Right cardiac atrium (tissue), 5 donors: ENCODE measurements at places on chromosomes 3 and 15. TPM values are rescaled to one million over a fixed set of nuclear protein-coding genes. Genes with fewer than 3 reads are reported as not detected.

The NPAP1 gene
- not detected for polyA plus RNA-seq

The NR2E3 gene
- 0.05 TPM for polyA plus RNA-seq

The PLD1 gene
- polyA plus RNA-seq, result 17.0 TPM

The SCN5A gene
- polyA plus RNA-seq, result 69.0 TPM

The EPHB1 gene
- polyA plus RNA-seq, result 0.23 TPM

The CELF6 gene
- 1.5 TPM for polyA plus RNA-seq

The RARRES1 gene
- 25.5 TPM for polyA plus RNA-seq

The MYO5C gene
- 1.6 TPM for polyA plus RNA-seq

The NECTIN3 gene
- polyA plus RNA-seq, result 3.8 TPM

DNA sequence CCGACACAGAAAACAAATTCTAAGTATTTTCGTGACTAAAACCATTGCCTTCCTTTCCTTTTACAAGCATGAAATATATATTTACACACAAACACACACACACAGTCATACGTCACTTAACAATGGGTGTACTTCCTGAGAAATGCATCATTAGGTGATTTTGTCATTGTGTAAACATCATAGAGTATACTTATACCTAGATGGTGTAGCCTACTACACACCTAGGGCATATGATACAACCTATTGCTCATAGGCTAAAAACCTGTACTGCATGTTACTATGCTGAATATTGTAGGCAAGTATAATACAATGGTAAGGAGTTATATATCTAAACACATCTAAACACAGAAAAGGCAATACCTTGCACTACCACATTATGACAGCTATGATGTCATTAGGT is 28.6 kb downstream of the COL6A5 start:
- DNase-seq, result no peak

DNA sequence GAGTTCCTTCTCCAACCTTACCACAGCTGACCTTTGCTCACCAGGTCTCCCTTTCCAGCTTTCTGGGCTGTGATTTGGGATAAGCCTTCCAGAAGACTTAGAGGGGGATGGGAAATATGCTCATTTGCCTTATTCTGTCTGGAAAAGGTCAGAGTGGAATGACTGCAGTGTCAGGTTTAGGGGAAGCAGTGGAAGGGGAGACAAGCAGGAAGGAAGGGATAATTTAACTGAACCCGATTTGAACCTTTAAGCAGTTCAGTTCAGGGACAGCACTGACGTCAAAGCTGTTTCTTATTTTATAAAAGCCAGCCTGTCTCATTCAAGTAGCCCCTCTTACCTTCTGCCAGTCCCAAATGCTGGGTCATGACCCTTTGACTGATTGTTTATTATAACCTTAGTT is 418.4 kb upstream of the RARB start:
- no peak for DNase-seq

DNA sequence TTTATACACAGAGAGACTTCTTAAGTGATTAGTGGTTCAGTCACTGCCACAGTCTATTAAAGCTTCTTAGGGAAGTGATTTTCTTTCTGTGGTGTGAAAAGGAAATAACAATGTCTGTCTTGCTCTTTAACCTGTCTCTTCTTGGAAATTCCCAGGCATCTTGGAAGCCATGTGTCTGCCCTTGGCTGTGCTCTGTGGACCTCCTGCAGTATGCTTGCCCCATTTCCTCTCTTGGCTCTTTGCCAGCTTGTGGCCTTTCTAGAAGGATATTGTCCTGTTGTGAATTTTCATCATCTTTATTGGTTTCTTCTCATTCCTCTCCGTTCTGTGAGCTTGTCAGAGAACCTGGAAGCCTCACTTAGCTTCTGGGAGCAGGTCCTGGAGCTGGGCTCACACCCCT is 338.4 kb upstream of the C2CD4B start:
- no peak for DNase-seq

DNA sequence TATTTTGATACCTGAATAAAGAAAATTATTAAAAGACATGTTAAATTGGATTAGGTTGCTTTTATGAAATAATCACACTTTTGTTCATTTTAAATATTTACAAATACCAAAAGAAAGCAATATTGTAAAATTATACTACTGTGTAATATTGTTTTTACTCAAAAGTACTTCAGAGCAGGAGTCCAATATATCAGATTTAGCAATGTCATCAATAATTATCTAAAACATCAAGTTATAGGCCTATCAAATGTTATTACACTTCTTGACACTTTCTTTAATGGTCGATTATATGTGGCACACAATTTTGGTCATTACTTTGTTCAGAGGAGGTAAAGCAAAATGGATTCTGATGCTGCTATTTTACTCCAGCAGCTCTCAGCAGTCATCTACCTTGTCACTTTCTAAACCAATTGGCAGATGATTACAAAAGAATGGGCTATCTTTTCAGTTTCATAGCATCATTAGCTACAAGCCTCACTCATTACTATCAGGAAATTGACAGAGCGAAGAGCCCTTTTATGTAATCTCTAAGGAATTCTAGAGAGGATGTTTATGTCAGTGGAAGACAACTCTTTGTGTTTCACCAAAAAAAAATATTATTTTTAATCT is 318.6 kb downstream of the PLOD2 start:
- DNase-seq, result no peak

DNA sequence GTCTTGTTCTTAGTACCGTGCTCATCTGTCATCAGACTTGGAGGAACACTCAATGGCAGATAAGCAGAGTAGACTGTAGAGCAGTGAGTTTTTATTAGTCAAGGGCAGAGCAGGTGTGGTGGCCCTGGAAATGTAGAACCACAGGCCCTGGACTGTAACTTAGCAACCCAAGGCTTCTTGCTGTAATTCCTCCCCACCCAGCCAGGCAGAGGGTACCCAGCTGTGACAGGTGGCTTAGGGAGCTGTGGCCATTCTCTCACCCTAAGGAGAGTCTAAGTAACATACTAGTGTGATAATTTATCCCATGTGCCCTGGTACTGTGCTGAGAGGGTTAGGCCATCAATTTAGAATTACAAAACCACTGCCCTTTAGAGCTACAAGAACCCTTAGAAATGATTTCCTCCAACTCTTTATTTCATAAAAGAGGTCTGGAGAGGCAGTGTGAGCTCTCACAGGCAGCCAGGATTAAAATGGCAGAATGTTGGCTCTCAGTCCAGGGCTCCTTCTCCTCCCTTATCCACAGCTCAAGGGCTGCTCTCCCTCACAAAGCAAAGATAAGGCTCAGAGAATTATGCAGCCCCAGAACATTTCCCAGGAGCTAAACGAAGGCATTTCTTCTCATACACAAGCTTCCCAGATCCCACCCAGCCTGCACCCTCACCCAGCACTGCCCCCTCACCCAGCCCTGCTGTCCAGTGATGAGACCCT is 3.0 kb downstream of the POMGNT2 start:
- no peak for DNase-seq

DNA sequence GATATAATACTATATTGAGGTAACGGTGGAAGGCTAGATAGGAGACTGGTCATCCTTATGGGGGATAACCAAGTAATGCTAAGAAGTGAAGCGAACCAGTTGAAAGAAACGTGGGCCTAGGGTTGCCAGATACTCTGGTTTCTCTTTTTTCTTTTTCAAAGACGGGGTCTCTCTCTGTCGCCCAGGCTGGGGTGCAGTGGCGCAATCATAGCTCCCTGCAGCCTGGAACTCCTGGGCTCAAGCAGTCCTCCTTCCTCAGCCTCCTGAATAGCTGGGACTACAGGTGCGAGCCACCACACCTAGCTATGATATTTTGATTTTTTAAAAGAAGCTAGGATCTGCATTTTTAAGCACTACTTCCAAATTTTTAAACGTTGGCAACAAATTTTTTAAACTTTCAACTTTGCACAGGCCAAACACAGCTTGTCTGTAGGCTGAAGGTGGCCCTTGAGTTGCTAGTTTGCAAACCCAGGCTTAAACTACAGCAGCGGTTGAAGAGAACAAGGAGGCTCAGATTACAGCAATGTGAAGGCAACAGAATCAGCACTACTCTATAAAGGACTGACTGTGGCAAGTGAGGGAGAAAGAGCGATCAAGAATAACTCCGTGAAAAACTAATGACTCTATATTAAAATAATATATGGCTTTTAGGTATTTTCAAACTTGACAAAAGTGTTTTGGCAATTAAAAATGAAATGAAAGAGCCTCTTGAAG is 1.2 kb upstream of the RUBCN start:
- no peak for DNase-seq

GRCh38 chr3:18122264-18122663 is 302.9 kb downstream of the SATB1 start:
- DNase-seq, result no peak

GRCh38 chr3:57158813-57159738 is 6.1 kb downstream of the IL17RD start:
- DNase-seq, result no peak

DNA sequence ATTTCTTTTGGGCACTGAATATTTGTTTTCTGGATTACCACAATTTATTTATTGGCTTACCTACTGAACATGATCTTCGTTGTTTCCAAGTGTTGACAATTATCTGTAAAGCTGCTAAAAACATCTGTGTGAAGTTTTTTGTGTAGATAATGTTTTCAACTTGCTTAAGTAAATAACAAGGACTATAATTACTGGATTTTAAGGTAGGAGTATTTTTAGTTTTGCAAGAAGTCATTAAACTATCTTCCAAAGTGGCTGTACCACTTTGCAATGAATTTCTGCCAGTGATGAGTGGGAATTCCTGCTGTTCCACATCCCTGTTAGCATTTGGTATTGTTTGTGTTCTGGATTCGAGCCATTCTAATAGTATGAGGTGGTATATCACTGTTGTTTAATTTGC is 702.2 kb downstream of the MECOM start:
- no peak for DNase-seq

DNA sequence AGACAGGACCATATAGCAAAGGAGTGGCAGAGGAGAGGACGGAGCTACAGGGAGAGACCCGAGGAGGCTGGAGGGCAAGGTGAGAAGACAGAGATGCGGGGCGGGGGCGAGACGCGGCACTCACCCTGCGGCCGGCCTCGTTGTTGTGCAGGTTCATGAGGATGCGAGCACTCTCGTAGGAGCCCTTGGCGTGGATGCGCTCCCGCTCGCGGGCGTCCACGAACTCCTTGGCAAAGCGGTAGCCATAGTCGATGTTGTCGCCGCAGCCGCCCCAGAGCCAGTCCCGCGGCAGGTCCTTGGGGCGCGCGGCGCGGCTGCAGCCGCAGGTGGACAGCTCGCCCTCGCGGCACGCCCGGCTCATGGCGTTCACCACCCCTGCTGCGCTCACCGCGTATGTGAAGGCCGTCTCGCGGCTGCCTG is 12.9 kb downstream of the WNT5A start:
- DNase-seq, result no peak

DNA sequence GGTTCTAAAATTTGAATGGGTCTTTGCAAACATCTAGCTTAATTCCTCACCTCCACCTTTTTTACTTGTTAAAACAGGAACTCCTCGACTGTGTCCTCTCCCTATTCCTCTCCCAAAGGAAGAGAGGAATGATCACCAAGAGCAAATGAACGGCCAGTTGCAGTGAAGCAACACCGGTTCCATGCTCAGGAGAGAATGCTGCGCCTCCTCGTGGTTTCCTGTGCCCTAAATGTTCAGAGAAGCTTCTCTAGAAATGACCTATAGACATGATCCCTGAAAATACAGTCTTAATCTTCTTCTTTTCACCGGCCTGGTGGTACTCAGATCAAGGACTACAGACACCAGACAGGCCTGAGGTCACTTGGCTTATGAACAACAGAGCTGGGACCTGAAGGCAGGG is 65.1 kb upstream of the GUCA1C start:
- no peak for DNase-seq

DNA sequence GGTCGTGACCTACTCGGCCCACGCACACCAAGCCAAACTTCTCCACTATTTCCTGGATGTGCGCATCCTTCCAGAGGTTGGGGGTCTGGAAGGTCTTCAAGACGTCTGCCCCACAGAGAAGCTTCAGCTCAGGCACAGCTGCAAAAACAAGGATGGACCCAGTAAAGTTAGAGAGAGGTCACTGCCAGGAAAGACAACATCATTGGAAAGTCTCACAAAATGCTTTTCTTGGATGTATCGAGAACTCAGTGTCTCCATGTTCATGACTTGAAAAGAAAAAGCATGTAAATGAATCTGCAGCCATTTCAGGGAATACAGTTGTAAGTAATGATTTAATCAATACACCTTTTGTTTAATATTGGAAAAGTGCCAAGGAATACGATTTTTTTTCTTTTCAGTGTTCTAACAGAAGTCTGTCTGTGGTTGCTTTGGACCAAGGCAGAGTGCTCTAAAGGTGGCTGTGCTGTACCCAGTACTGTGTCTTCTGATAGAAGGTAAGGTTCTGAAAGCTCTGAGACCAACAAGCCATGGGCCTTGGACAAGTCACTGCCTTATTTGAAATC is 21.8 kb upstream of the RBP1 start:
- DNase-seq, result no peak

GRCh38 chr3:8658306-8659212 is 14.0 kb upstream of the SSUH2 start:
- DNase-seq, result peak; percentile 94

DNA sequence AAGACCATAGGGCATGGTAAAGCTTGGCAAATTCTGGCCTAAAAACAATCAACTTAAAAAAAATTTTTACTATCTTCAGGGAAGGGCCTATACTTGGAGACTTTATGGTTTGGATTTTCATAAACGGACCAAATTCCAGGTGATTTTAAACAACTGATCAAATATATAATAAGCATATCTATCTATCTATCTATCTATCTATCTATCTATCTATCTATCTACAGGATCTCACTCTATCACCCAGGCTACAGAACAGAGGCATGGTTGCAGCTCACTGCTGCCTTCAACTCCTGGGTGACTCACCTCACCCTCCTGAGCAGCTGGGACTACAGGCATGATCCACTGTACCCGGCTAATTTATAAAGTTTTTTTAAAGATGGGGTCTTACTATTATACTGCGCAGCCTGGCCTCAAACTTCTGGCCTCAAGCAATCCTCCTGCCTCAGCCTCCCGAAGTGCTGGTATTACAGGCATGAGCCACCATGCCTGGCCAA is 6.7 kb downstream of the SPPL2A start:
- DNase-seq, result no peak

DNA sequence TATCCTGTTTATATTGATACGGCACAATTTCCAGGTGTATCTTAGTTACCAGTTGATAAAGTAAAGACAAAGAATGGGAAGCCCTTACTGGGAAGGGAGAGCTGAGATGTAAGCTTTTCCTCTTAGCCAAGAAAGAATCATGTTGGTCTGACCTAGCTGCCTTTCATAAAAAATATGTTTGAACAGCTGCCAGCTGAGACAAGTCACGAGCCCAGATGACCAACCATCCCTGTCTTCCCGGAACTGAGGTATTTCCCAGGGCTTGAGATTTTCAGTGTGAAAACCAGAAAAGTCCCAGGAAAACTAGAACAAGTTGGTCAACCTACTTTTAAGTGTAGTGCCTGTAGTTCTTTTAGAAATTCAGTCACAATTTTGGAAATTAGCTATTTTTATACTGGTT is 3.6 kb upstream of the MYH15 start:
- DNase-seq, result no peak

DNA sequence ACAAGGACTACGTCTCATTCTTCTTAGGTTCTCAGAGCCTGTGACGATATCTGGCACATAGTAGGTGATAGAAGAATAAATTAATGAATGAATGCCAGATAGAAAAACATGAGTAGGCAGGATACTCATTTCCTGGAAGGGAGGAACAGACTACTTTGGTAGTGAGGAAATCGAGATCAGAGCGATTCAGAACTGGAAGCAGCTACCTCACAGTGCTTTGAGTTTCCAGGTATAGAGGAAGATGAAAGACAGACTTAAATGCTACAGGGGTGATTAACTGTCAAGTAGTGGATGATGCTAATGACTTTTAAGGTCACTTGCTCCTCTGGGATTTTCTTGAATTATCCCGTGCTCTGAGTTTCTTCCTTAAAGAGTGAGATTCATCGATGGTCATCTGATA is 951.5 kb upstream of the CFAP20DC start:
- no peak for DNase-seq
